ENCODE measurements at places on chromosomes 4 and X. TPM values are rescaled to one million over a fixed set of nuclear protein-coding genes. Genes with fewer than 3 reads are reported as not detected.

- no peaks in the 10 kb centered on the region for H3K36me3 ChIP-seq
- no peak for DNase-seq
- H3K27me3 ChIP-seq, result no peaks in the 10 kb centered on the region
- no peak overlapping the region for H3K27ac ChIP-seq
Observed at GRCh38 chrX:149652232-149652981, 20.8 kb upstream of the TMEM185A start.

- no peak overlapping the region for H3K4me3 ChIP-seq
- H3K27me3 ChIP-seq, result no peaks in the 10 kb centered on the region
- H3K27ac ChIP-seq, result no peak overlapping the region
- H3K4me1 ChIP-seq, result no peaks in the 10 kb centered on the region
Observed at GRCh38 chr4:36823199-36823967, 421.2 kb upstream of the NWD2 start.

DNA sequence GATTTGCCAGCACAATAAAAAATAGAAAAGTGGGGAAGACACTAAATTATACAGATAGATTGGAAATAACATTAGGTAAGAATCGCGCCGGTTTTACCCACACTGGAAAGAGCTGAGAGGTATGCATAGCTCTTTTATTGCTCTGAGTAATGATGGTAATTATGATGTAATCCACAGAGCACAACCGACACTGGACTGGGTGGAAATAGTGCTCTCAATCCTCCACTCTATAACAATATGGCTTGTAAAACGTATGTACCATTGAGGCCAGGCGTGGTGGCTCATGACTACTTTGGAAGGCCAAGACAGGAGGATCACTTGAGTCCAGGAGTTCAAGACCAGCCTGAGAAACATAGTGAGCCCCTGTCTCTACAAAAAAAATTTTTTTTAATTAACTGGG, 104.3 kb upstream of the RAPGEF2 start:
- no peaks in the 10 kb centered on the region for H3K36me3 ChIP-seq
- no peak for DNase-seq
- no peaks in the 10 kb centered on the region for H3K4me1 ChIP-seq
- no peak overlapping the region for H3K27ac ChIP-seq
- H3K27me3 ChIP-seq, result no peaks in the 10 kb centered on the region
- no peak overlapping the region for H3K4me3 ChIP-seq

GRCh38 chr4:96375367-96375766, 535.5 kb downstream of the PDHA2 start:
- H3K4me1 ChIP-seq, result no peaks in the 10 kb centered on the region
- no peak for DNase-seq
- H3K27me3 ChIP-seq, result no peaks in the 10 kb centered on the region
- no peaks in the 10 kb centered on the region for H3K36me3 ChIP-seq

DNA sequence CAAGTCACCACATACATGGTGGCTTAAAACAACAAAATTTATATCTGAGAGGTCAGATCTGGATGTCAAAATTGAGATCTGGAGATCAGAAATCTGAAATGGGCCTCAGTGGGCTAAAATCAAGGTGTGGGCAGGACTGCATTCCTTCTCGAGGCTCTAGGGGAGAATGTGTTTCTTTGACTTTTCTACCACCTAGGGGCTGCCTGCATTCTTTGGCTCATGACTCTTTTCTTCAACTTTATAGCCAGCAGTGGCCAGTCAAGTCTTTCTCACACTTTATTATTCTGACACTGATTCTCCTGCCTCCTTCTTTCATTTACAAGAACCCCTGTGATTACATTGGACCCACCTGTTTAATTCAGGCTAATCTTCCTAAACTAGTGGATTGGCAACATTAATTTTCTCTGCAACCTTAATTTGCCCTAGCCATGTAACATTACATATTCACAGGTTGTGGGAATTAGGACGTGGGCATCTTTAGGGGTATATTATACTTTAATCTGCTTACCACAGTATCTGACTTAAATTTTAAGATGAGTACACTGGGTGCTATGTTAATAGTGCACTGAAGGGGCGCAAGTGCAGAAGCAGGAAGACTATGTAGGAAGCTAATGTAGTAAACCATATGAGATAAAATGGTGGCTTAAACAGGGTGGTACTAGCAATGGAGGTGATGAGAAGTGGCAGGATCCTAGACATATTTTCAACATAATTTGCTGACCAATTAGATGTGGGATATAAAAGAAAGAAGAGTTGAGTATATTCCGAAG, 188.0 kb downstream of the SLC4A4 start:
- DNase-seq, result no peak
- H3K4me3 ChIP-seq, result no peak overlapping the region
- H3K4me1 ChIP-seq, result no peaks in the 10 kb centered on the region
- H3K27me3 ChIP-seq, result no peaks in the 10 kb centered on the region
- H3K36me3 ChIP-seq, result no peaks in the 10 kb centered on the region

GRCh38 chr4:69843932-69844331, 16.0 kb downstream of the SULT1E1 start:
- H3K36me3 ChIP-seq, result no peaks in the 10 kb centered on the region
- H3K27ac ChIP-seq, result no peak overlapping the region
- no peak for DNase-seq
- no peak overlapping the region for H3K4me3 ChIP-seq
- no peaks in the 10 kb centered on the region for H3K4me1 ChIP-seq
- no peaks in the 10 kb centered on the region for H3K27me3 ChIP-seq

DNA sequence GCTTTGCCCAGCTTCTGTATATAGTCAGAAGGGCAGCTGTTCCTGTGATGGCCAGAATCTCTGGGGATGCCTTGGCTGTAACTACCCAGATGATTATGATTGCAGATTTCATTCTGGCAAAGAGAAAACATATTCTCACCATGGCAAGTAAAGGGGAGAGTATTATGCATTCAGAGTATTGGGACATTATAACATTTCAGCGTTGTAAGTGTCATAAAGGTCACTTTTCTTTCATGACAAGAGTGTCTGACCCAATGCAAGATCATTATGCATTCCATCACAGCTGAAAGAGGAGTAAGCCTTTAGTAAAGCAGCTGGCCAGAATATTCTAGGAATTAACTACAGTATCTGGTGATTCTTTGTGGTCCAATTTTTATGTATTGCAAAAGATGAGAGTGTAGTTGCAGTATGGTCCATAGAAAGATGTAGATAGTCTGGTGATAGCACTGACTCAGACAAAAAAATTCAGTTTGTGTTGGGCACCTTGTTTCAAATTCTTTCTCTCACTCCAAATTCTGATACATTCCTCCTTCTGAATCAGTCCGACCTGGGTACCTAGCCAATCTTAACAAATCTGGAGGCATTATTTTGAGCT, 2366.3 kb downstream of the PCDH7 start:
- H3K4me1 ChIP-seq, result no peaks in the 10 kb centered on the region
- H3K27me3 ChIP-seq, result no peaks in the 10 kb centered on the region
- no peak overlapping the region for H3K4me3 ChIP-seq
- H3K27ac ChIP-seq, result no peak overlapping the region

GRCh38 chr4:96097040-96097607, 257.2 kb downstream of the PDHA2 start:
- H3K4me1 ChIP-seq, result no peaks in the 10 kb centered on the region
- H3K36me3 ChIP-seq, result no peaks in the 10 kb centered on the region
- H3K4me3 ChIP-seq, result no peak overlapping the region
- DNase-seq, result no peak
- no peaks in the 10 kb centered on the region for H3K27me3 ChIP-seq

DNA sequence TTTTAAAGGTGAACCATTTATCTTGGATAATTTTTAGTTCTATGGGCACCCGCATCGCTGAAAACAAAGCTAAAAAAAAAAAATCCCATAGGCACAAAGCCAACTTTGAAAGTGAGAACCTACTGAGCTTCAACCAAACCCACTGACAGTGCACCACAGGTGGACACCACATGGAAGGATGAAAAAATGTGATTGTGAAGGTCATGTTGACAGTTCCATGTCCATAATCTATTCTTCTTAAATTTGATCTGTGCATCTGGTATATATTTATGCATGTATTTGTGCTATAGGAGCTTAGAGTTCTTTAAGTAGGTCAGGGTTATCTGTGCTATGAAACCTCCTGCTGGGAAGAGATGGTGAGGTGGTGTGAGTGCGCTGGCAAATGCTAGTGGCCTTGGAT, 374.3 kb downstream of the SPRY1 start:
- DNase-seq, result no peak
- H3K4me1 ChIP-seq, result no peaks in the 10 kb centered on the region
- H3K27me3 ChIP-seq, result no peaks in the 10 kb centered on the region
- H3K4me3 ChIP-seq, result no peak overlapping the region

DNA sequence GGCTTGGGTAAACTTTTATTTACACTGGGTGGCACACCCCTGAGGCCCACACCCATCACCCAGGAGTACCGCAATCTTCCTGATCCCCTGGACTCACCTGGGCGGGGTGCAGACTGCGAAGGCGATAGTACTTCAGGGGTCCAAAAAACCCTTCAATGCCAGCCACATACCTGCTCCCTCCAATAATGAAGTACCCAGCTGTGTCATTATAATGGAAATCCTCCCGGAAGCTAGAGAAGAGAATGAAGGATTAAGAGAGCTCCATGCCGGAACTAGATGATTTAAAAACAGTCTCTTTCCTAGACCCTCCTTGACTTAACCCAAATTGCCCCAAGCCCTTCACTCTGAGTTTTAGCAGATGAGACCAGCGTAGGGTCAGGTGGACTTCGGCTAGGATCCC, 40.9 kb downstream of the SEL1L3 start:
- H3K27me3 ChIP-seq, result no peaks in the 10 kb centered on the region
- H3K36me3 ChIP-seq, result no peaks in the 10 kb centered on the region
- DNase-seq, result no peak
- H3K4me3 ChIP-seq, result no peak overlapping the region
- no peak overlapping the region for H3K27ac ChIP-seq
- H3K4me1 ChIP-seq, result no peaks in the 10 kb centered on the region

- no peak for DNase-seq
- H3K27me3 ChIP-seq, result no peaks in the 10 kb centered on the region
- H3K36me3 ChIP-seq, result no peaks in the 10 kb centered on the region
Observed at GRCh38 chr4:18917689-18918088, 896.1 kb upstream of the LCORL start.

DNA sequence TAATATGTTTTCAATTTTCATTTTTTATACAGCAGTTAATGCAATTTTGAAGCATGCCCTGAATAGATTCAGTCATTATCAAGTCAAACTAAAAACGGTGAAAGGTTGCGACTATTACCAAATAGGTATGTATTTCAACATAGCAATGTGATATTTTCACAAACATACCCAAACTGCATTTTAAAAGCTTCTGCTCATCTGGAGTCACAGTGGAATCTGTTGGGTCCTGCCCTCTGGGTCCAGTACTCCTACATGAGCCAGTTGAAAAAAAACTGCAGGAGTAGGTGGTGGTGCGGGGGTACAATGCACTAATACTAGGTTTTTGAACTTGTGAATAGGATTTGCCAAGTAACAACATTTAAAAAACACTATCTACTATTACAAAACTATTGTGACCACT, 938 bp downstream of the GPR34 start:
- no peak overlapping the region for H3K27ac ChIP-seq
- no peak overlapping the region for H3K4me3 ChIP-seq
- DNase-seq, result no peak
- H3K27me3 ChIP-seq, result no peaks in the 10 kb centered on the region
- no peaks in the 10 kb centered on the region for H3K4me1 ChIP-seq
- H3K36me3 ChIP-seq, result no peaks in the 10 kb centered on the region

- no peak overlapping the region for H3K4me3 ChIP-seq
- H3K36me3 ChIP-seq, result no peaks in the 10 kb centered on the region
- H3K27me3 ChIP-seq, result no peaks in the 10 kb centered on the region
- no peak overlapping the region for H3K27ac ChIP-seq
- no peaks in the 10 kb centered on the region for H3K4me1 ChIP-seq
Observed at GRCh38 chr4:48899432-48899749, 7.2 kb downstream of the OCIAD2 start.

DNA sequence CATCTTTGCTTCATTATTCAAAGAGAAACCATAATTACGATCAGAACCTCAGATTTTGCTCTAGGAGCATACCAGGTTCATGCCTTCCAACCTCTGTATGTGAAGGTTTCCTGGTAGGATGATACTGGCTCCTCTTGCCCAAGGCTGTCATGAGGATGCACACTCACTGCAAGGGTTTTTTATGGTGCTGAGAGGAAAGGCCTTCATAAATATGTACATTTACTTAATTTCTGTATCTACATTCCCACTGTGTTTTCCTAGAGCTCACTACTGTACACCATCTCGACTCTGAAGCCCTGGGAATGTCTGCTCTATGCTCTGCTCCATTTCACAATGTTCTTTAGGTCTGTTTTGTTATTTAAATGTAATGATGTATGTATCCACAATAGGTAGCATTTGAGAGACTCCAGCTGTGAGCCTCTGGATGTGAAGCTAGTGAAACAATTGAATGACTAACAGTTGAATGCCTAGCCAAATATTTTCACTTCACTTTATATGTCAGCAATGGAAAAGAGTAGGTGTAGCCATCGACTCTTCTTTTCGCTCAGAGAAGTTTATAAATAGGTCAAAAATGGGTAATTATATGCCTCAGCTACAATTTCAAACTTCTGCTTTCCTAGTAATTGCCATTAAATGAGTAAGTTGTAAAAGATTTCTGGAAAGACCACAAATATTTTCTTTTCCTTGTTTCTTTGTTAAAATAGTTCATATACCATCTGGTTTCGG, 228.0 kb downstream of the PALLD start:
- no peaks in the 10 kb centered on the region for H3K27me3 ChIP-seq
- peaks cover 2% of the 10 kb centered on the region for H3K4me1 ChIP-seq
- no peak overlapping the region for H3K4me3 ChIP-seq
- no peak for DNase-seq
- no peak overlapping the region for H3K27ac ChIP-seq
- no peaks in the 10 kb centered on the region for H3K36me3 ChIP-seq

DNA sequence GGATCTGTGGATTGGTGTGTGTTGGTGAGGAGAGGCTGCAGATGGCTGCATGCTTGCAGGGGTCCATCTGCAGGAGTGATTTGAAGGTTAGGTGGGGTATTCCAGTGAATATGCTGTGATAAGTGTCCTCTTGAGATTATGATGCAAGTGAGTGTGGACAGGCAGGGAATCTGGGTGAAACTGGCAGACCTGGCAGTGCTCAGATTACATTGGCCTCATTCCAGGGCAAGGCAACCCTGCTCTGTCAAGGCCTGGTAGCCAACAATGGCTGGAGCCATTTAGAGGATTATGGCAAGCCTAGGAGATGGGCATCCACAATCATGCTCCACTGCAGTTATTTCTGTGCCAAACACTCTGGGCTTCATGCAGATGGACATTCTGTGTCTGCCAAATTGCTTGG, 113.9 kb downstream of the RTL3 start:
- no peaks in the 10 kb centered on the region for H3K27me3 ChIP-seq
- H3K36me3 ChIP-seq, result no peaks in the 10 kb centered on the region
- no peaks in the 10 kb centered on the region for H3K4me1 ChIP-seq
- H3K27ac ChIP-seq, result no peak overlapping the region
- H3K4me3 ChIP-seq, result no peak overlapping the region

- no peak for DNase-seq
- H3K27ac ChIP-seq, result no peak overlapping the region
- H3K4me1 ChIP-seq, result no peaks in the 10 kb centered on the region
- peaks cover 11% of the 10 kb centered on the region for H3K36me3 ChIP-seq
- H3K4me3 ChIP-seq, result no peak overlapping the region
Observed at GRCh38 chr4:102599455-102599854, 98.3 kb downstream of the NFKB1 start.

TRIM60 gene
- total RNA-seq, result not detected

SLC2A9 gene
- total RNA-seq, result 16.5 TPM

FGFBP1 gene
- not detected for total RNA-seq

CT45A5 gene
- total RNA-seq, result not detected

EDA2R gene
- total RNA-seq, result 6.2 TPM

SNCA gene
- total RNA-seq, result 12.6 TPM

ARSJ gene
- total RNA-seq, result 42.4 TPM

TSPAN7 gene
- total RNA-seq, result 35.2 TPM

TCP11X2 gene
- not detected for total RNA-seq

Data from aorta (tissue), 5 donors.